ENCODE measurements at places on chromosomes 11 and 22. TPM values are rescaled to one million over a fixed set of nuclear protein-coding genes. Genes with fewer than 3 reads are reported as not detected.

Gene MAPK8IP2
- 38.4 TPM for total RNA-seq

Gene IGLL5
- total RNA-seq = not detected

Gene CNGA4
- total RNA-seq = 0.62 TPM

Gene LARGE2
- total RNA-seq = 1.4 TPM

Gene PARVG
- 0.21 TPM for total RNA-seq

Gene ANO5
- total RNA-seq = 1.7 TPM

Gene SEC14L2
- 10.7 TPM for total RNA-seq

Gene CTNND1
- total RNA-seq = 189 TPM

Gene TEX54
- total RNA-seq = not detected

Gene SLC15A3
- total RNA-seq = 8.7 TPM

Gene GAB4
- total RNA-seq = not detected

Gene PITPNB
- 67.0 TPM for total RNA-seq

Gene OR52B2
- not detected for total RNA-seq

Gene GP1BB
- 3.6 TPM for total RNA-seq

Gene FLRT1
- 0.51 TPM for total RNA-seq
